ENCODE measurements at places on chromosomes 3 and 15.

DNA sequence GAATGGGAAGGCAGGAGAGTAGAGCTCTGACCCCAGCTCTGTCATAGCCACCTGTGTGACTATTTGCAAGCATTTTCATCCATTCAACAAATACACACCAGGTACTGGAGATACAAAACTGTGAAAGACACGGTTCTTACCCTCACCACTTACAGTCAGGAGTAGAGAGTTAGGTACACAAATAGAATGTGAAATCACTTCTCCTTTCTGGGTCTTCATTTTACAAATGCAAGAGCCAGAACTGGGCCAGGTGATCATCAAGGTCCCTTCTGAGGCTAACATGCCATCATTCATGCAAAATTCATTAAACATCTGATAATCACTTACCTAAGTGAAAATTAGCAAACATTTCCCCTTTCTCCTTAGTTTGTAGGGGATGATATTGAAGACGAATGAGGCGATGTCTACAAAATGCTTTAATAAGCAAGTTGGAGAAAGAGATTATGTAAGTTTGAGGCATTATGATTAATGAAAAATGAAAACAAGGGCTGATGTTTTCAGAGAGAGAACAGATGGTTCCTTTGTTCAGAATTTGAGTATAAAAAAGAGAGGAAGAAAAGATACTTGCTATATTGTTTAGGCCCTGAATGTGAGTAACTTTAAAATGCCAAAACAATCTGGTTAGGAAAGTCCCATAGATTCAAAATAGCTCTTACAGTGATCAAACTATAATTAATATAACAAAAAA, 88.6 kb downstream of the LPP start:
- DNase-seq: no peak

GRCh38 chr15:78811825-78812183, 540 bp upstream of the ADAMTS7 start:
- DNase-seq: no peak

DNA sequence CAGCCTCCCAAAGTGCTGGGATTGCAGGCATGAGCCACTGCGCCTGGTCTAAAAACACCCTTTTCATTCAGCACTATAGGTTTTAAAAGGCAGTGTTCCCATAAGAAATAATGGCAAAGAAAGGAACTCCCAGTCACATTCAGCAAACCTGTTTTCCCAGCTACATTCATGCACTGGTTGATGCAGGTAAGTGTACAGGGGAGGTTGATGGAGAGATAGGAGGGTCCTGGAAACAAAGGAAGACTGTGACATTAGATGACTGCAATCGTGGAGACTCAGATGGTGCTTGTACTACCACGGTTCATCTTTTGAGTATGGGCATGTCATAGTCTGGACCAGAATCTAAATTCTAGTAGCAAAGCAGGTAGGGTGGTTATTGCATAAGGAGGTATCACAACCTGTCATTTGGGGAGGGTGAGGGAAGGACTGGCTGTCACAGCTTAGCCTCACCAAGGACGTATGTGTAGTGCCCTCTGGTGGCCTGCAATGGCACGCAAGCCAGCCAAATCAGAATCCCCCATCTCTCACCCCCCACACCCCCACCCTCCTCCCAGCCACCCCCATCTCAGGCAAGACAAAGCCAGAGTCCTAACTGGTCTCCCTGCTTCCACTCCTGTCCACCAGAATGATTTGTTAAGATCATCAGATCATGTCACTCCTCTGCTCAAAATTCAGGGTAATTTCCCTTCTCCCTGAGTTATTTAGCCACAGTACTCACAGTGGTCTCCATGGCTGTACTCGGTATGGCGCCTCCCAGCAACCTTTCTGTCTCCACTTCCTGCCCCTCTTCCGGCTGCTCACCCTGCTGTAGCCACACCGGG, 28.8 kb upstream of the UBL7 start:
- peak; percentile 43 for DNase-seq

DNA sequence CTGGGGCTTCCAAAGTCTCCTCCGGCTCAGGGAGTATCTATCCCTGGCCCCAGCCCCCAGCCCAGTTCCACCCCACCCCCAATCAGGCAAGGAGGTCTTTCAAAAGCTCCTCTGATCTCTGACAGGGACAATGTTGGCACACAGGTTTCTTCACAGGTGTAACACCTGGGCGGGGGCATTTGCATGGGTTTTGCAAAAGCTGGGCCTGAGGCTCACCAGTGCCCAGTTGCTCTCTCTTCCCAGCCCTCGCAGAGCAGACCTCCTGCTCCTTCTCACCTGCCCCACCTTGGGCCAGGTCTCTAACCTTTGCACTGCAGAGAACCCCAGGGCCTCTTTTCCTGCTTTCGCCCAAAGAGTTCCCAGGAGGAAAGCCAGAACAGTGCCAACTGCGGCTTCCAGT, 8.6 kb upstream of the CSK start:
- DNase-seq: no peak

GRCh38 chr15:91528801-91529200, 324.7 kb upstream of the SLCO3A1 start:
- no peak for DNase-seq

- no peak for DNase-seq
These were observed 13.0 kb downstream of the SV2B start for GRCh38 chr15:91113030-91113429.

GRCh38 chr3:161475905-161476304, 20.7 kb upstream of the OTOL1 start:
- DNase-seq: no peak

DNA sequence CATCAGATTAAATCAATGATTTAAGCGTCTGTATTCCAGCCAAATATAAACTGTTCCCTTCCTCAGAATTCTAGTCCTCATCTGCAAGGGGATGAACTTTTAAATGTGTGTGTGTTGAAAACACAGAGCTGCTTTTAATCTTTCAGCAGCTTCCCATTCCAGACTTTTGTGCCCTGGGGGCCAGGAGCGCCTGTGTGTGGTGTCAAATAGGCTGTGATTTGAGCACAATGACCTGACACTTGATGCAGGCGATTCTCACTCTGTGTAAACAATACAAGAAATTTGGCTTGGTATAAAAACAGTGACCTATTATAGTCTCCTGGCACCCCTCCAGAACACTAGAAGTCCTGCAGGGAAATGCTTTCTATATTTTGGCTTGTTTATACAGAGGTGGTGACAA, 274.6 kb upstream of the ROPN1 start:
- DNase-seq: peak; percentile 62

All from H4 (cell line).